Progenitor cell of endocrine pancreas (in vitro differentiated cells): ENCODE measurements at places on chromosomes 4 and X. TPM values are rescaled to one million over a fixed set of nuclear protein-coding genes. Genes with fewer than 3 reads are reported as not detected.
A peak's percentile ranks its signal among the peaks of the same experiment; 100 is the strongest.

DNA sequence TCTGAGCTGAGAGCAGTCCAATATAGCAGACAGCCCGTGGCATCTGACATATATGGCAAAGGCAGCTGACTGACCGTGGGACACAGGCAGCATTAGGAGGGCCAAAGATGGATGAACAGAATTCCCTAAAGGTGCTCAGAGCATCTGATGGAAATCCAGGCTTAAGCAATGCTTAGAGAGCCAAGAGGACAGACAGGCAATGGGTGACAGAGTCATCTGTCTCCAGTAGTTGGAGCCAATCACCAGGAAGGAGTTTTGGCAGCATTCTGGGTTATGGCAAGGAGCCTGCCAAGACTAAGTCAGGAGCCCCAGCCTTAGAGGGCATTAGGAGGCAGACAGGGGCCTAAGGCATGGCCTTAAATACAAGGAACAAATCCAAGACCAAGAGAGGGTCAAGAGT is 153.3 kb upstream of the USP9X start:
- no peak overlapping the region for H3K4me3 ChIP-seq
- DNase-seq = no peak
- H3K4me1 ChIP-seq = no peaks in the 10 kb centered on the region
- H3K27ac ChIP-seq = no peak overlapping the region
- no peaks in the 10 kb centered on the region for H3K36me3 ChIP-seq
- H3K27me3 ChIP-seq = no peaks in the 10 kb centered on the region

DNA sequence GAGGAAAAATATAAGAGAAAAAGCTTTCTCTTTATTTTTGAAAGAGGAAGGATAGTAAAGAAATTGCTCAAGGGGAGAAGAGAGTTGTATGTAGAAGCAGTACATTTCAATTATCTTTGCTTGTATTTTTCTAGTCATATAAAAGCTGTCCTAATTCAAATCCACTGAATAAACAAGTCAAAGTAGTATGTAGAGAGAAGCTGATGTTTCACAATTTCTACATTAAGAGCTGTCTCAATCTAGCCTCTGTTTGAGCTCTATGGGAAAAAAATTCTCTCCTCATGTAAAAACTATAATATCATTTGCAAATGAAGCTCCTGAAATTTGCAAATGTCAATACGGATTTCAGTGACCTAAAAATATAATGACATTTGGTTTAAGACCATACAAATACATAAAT is 52.6 kb downstream of the CHM start:
- no peak overlapping the region for H3K27ac ChIP-seq
- H3K36me3 ChIP-seq = peaks cover 8% of the 10 kb centered on the region
- H3K4me1 ChIP-seq = peaks cover 25% of the 10 kb centered on the region

Gene TCEAL2
- 5.9 and 7.2 TPM in 2 replicates for total RNA-seq

DNA sequence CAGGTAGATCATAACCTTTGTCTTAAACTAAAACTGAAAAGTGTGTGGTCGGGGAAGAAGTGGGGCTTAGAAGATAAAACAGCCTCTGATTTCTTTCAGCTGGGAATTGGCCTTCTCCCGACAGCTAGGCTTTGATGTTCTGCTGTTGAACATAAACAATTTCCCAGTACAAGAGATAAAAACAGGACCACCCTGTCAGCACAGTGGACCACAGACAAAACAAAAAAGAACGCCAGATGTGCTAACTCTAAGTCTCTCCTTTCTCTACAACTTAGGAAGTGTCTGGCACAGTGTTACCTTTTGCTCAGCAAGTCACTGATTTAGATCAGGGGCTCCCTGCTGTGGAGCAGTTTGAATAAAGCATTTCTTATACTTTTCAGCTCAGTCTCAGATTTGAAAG is 87.5 kb upstream of the UXT start:
- no peak for DNase-seq
- no peaks in the 10 kb centered on the region for H3K27me3 ChIP-seq
- no peaks in the 10 kb centered on the region for H3K36me3 ChIP-seq
- no peak overlapping the region for H3K4me3 ChIP-seq
- no peak overlapping the region for H3K27ac ChIP-seq

Gene DOK7
- total RNA-seq = 0.13 TPM in 1 of 2 replicates, not detected in the other

Gene IDH3G
- 41.5 and 49.5 TPM in 2 replicates for total RNA-seq

GRCh38 chr4:57109411-57109846 is 756 bp downstream of the IGFBP7 start:
- peak overlapping the region; percentile 66 for H3K4me3 ChIP-seq
- H3K27ac ChIP-seq = no peak overlapping the region
- DNase-seq = no peak
- no peaks in the 10 kb centered on the region for H3K36me3 ChIP-seq
- H3K4me1 ChIP-seq = peaks cover 8% of the 10 kb centered on the region
- peaks cover 63% of the 10 kb centered on the region for H3K27me3 ChIP-seq

DNA sequence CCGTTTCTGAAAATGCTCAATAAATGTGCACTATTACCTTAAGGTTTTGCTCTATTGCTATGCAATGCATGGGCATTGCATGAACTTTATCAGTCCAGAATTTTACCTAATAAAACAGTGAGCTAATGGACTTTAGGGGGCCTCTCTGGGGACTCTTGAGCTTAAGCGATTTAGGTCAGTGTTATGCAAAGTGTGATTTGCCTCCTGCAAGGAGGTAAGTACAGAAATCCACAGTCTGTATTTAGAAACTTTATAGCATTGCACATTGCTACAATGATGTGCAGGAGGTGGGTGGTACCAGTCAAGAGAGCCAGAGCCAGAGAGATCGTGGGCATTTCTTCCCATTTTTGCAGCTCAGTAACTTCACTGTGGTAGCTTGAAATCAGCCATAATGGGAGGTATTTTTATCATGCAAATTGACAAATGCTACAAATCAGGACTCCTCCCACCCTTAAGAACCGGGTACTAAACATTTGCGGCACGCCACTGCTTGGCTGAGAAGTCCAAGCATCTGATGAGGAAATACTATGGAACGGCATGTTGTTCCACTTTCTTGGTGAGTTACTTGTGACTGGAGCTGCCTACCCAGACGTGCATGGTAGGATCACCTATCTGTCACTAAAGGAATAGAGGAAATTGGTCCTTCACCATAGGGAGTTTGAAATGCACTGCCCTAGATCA is 174.6 kb upstream of the PGRMC2 start:
- H3K4me3 ChIP-seq = no peak overlapping the region
- DNase-seq = no peak
- H3K27me3 ChIP-seq = no peaks in the 10 kb centered on the region
- H3K4me1 ChIP-seq = peaks cover 3% of the 10 kb centered on the region
- H3K36me3 ChIP-seq = no peaks in the 10 kb centered on the region
- no peak overlapping the region for H3K27ac ChIP-seq

DNA sequence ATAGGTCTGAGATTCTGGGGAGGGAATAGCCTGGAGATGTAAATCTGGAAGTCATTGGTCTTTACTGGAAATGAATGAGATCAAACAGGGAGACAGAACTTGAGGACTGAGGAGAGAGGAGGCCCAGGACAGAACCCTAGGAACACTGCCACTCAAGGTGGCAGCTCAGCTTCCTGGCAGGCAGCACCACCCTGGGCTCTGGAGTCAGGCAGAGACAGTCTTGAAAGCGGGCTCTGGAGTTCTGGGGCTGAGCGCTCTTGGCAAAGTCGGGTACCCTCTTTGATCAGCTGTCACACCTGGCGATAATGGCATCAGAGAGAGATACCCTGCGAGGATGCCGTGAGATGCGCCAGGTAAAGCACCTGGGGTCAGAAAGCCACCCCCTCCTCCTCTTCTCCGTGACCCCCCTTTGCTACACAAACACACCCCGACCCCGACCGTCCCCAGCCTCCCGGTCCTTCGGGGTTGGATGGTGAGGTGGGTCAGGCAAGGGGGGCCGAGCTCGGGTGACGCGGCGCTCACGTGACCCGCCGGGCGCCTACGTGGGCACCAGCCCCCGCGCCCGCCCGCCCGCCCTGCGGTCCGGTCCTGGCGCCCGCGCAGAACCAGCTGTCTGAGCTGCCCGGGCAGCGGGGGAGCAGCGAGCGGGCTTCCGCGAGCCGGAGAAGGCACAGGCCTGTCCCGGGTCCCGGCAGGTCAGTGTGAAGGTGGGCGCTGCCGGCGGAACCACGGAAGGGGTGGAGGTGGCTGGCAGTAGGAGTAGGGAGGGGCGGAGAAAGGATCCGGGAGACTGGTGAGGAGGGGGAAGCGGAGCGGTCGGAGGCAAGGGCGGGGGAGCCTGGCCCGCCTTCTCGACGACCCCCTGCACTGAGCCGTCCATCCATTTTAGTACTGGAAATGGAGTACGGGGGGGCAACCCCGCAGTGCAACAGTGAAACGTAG is at the start of gene TCEAL3:
Gene TCEAL3, plus strand, starts transcription at position 600 of the 942 bp plus-strand sequence. CDS start 1,102 bp downstream, outside the sequence.
- peak within 1 kb of the TSS; percentile 85 for H3K27ac ChIP-seq
- peaks cover 3% of the 10 kb centered on the region for H3K4me1 ChIP-seq
- H3K27me3 ChIP-seq = peaks cover 5% of the 10 kb centered on the region
- peak; percentile 30 for DNase-seq

DNA sequence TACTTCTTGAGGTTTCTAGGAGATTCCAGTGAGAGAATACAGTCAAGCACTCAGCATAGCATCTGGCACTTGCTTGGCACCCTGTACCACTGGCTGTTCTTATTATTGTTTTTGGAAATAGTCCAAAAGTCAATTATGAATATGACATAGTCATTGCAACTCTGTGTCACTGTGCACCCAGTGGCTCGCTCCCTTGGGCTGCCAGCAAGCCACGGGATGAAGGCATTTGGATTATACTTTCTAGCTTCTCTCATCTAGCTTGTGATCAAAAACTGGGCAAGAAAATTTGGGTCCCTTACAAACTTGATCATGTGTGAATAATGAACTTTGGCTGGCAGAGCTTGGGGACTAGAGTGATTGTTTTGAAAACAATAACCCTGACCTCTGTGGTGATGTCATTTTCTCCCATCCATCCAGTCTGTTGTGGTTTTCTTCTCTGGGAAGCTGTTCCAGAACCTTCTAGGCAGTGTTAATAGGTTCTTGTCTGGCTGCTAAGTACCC is 32.7 kb upstream of the LIMCH1 start:
- H3K36me3 ChIP-seq = peaks cover 5% of the 10 kb centered on the region
- H3K4me1 ChIP-seq = peaks cover 5% of the 10 kb centered on the region
- no peak overlapping the region for H3K4me3 ChIP-seq

DNA sequence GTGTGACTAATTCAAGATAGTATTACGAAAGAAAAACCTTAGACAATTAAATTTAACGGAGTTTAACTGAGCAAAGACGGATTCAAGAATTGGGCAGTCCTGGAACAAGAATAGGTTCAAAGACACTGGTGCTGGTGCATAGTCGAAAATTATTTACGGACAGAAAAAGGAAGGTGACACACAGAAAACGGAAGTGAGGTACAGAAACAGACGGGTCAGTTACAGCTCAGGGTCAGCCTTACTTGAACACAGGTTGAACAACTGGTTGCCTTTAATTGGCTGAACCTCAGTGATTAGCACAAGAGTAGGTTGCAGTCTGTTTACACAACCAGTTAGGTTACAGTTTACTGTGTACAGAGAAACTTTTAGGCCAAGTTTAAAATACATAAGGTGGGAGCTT is 31.5 kb downstream of the KLHL8 start:
- no peaks in the 10 kb centered on the region for H3K27me3 ChIP-seq
- no peak for DNase-seq
- H3K36me3 ChIP-seq = peaks cover 5% of the 10 kb centered on the region
- no peaks in the 10 kb centered on the region for H3K4me1 ChIP-seq
- H3K27ac ChIP-seq = no peak overlapping the region
- H3K4me3 ChIP-seq = no peak overlapping the region

- H3K27ac ChIP-seq = no peak overlapping the region
- peaks cover 4% of the 10 kb centered on the region for H3K27me3 ChIP-seq
- no peaks in the 10 kb centered on the region for H3K36me3 ChIP-seq
- no peak overlapping the region for H3K4me3 ChIP-seq
Measured at GRCh38 chr4:110344165-110344564, 131.8 kb upstream of the ENPEP start.

DNA sequence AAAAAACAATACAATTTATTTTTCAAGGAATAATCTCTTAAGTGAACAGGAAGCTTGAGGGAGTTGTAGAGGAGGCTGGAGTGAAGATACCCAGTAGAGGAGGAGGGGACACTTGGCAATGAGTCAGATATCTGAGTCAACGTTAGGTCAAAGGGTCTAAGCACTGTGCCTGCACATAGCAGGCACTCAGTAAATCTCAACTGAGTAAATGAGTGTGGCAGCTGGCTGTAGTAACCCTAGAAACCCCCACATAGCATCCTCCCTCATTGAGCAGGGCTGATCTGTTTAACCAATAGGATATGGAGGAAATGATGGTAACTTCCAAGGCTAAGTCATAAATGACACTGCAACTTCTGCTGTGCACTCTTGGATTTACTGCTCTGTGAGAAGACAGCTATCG is 186.0 kb upstream of the FAM241A start:
- DNase-seq = no peak
- peaks cover 4% of the 10 kb centered on the region for H3K4me1 ChIP-seq
- H3K36me3 ChIP-seq = no peaks in the 10 kb centered on the region

DNA sequence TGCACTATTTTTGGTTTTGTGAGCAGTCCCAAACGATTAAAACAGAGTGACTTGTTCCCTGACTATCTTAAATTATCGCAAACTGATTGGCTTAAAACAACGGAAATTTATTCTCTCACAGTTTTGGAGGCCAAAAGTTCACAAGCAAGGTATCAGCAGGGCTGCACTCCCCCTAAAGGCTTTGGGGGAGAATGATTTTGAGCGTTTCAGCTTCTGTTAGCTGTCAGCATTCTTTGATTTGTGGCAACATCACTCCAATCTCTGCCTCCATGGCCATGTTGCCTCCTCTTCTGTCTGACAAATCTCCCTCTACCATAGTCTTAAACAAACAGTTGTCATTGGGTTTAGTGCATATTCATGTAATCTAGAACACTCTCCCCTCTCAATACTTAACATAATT is 459.6 kb upstream of the ATOH1 start:
- H3K36me3 ChIP-seq = no peaks in the 10 kb centered on the region
- H3K4me1 ChIP-seq = no peaks in the 10 kb centered on the region
- DNase-seq = no peak
- no peak overlapping the region for H3K4me3 ChIP-seq
- no peak overlapping the region for H3K27ac ChIP-seq

Gene KLHL4
- total RNA-seq = 0.74 and 1.0 TPM in 2 replicates

DNA sequence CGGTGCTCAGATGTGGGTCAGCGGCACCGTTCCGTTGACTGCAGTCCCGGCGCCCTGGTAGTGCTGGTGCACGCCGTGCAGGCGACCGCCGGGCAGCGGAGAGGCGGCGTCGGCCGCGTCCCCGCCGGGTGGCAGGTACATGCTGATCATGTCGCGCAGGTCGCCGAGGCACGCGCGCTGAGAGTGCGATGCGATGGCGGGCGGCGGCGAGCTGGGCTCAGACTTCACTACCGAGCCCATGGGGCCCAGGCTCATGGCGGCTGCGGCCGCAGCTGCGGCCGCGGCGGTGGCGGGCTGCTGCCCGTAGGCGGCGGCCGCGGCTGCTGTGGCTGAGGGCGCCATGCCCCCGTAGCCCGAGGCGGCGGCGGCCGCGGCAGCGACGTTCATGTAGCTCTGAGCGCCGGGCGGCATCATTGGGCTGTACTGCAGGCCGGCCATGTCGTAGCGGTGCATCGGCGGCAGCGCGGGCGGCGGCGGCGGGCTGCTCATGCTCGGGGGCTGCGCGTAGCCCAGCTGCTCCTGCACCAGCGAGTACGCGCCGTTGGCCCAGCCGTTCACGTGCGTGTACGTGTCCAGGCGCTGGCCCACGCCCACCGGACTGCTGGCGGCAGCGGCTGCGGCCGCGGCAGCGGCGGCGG is 1.0 kb downstream of the SOX3 start:
- H3K4me3 ChIP-seq = peak overlapping the region; percentile 78
- peaks cover 28% of the 10 kb centered on the region for H3K4me1 ChIP-seq
- H3K27ac ChIP-seq = no peak overlapping the region
- H3K27me3 ChIP-seq = peaks cover 80% of the 10 kb centered on the region
- no peaks in the 10 kb centered on the region for H3K36me3 ChIP-seq
- peak; percentile 58 for DNase-seq

GRCh38 chr4:17702641-17703040 is 78.8 kb downstream of the FAM184B start:
- no peak for DNase-seq
- H3K4me3 ChIP-seq = no peak overlapping the region
- no peaks in the 10 kb centered on the region for H3K4me1 ChIP-seq
- H3K27ac ChIP-seq = no peak overlapping the region
